ENCODE measurements at places on chromosomes 2 and 18.

DNA sequence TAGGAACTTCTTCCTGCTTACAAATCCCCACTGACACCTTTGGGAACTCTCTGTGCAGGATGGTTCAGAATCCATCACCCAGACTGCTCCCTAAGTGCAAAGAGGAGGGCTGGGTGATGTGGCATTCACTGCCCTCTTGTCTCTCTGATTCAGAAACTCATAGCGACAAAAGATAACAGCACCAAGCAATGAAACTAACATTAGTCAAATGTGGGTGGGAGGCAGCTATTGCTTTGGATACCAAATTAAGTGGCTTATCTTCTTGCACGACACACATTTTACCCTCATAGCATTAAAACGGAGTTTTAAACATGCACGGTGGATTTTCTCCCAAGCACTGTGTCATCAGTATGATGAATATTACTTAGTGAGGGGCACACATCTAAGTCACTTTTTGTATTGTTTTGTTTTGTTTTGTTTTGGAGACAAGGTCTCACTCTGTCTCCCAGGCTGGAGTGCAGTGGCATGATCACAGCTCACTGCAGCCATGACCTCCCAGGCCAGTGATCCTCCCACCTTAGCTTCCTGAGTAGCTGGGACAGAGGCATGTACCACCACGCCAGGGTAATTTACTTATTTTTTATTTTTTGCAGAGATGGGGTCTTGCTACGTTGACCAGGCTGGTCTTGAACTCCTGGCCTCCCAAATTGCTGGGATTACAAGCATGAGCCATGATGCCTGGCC is 40.9 kb upstream of the NEB start:
- DNase-seq, result no peak

GRCh38 chr18:39846265-39846664 is 2108.8 kb upstream of the PIK3C3 start:
- DNase-seq, result no peak

GRCh38 chr2:23826040-23826439 is 100.9 kb downstream of the ATAD2B start:
- DNase-seq, result no peak

GRCh38 chr2:23662941-23663920 is 263.7 kb downstream of the ATAD2B start:
- DNase-seq, result no peak

DNA sequence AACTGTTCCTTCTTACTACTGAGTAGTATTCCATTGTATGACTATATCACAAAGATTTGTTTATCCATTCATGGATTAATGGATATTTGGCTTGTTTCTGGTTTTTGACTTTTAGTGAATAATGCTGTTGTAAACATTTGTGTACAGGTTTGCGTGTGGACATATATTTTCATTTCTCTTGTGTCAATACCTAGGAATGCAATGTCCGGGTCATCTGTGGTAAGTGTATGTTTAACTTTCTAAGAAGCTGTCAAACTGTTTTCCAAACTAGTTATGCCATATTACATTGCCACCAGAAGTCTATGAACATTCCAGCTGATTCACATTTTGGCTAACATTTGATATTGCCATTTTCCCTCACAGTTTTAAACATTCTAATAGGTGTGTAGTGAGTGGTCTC is 29.1 kb upstream of the SLC16A14 start:
- DNase-seq, result no peak

- no peak for DNase-seq
These were observed 6.7 kb downstream of the DSEL start for GRCh38 chr18:67509741-67510391.

GRCh38 chr2:162365392-162365791 is 21.5 kb downstream of the GCA start:
- no peak for DNase-seq

DNA sequence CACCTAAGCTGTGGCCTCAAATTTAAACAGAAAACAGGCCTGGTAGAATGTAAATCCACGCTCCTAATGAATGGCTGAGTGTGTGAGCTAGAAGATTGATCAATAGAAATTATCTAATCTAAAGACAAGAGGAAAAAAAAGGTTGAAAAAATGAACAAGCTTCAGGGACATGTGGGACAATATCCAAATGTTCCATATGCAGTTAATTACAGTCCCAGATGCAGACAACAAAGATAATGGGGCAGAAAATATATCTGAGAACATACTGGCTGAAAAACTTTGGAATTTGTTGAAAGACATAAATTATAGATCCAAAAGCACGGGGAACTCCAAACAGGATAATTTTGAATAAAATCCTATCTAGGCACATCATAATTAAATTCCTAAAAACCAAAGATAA is 186.7 kb upstream of the SIX2 start:
- no peak for DNase-seq

DNA sequence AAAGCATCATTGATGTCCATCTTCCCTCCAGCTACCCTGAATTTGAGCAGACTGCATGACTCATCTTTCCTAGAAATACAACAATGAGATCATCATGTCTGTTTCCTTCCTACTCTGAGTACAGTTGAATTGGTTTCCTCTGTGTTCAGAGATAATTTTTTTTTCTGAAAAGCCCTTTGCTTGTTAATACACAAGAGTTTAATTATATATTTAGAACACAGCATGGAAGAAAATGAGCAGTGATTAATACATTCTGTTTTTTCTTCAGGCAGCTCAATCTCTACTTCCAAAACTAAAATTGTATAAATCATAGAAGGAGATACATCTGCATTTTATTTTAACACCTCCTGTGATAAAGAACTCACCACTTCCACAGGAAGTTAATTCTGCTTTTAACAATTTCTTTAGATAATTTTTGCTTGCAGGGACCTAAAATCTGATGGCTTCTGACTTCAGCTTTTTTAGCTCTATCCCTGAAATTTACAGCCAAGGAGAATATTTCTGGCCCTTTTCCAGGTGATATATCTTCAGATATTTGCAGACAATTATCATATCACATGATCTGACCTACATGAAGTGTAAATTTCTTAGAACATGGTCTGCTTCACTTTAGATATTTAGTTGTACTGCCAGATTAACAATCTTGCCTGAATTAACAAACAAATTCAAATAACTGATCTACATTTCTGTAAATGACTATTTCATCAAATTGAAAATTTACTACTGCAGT is 249.0 kb downstream of the TRIB2 start:
- DNase-seq, result no peak

- DNase-seq, result no peak
These were observed 40.4 kb downstream of the VWA3B start for GRCh38 chr2:98127229-98127989.

GRCh38 chr2:126754240-126755004 is 98.5 kb downstream of the GYPC start:
- DNase-seq, result no peak

DNA sequence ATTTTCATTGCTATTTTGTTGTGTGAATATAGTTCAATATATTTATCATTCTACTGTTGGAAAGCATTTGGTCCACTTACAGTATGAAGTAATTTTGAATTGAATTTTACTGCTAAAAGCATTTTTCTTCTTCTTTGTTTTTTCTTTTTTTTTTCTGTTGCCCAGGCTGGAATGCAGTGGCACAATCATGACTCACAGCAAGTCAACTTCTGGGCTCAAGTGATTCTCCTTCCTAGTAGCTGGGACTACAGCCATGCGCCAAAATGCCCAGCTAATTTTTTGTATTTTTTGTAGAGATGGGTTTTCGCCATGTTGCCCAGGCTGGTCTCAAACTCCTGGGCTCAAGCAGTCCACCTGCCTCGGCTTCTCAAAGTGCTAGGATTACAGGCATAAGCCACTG is 2.4 kb upstream of the ETAA1 start:
- no peak for DNase-seq

DNA sequence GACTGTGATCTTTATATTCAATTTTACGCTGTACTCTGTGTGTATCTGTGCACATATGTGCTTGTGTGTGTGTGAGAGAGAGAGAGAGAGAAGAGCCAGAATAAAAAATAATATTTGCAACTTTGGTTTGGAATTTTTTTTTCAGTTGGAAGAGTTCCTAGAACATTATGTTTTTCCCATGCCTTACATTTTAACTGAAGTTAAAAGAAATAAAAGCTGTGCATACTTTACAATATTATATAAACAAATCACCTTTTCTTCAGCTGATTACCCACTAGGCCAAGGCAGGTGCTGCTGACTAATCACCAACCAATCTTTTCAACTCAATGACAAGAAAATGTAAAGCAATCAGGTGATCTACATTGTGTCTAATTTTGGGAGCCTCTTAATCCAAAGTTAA is 366.3 kb downstream of the NYAP2 start:
- DNase-seq, result no peak

- no peak for DNase-seq
These were observed 55.7 kb upstream of the ITM2C start for GRCh38 chr2:230809015-230809414.

GRCh38 chr2:105473011-105473410 is 74.2 kb upstream of the FHL2 start:
- no peak for DNase-seq

GRCh38 chr2:75476761-75477160 is 84.0 kb downstream of the EVA1A start:
- DNase-seq, result no peak

GRCh38 chr2:95061119-95061512 is 35.6 kb downstream of the MAL start:
- DNase-seq, result no peak

DNA sequence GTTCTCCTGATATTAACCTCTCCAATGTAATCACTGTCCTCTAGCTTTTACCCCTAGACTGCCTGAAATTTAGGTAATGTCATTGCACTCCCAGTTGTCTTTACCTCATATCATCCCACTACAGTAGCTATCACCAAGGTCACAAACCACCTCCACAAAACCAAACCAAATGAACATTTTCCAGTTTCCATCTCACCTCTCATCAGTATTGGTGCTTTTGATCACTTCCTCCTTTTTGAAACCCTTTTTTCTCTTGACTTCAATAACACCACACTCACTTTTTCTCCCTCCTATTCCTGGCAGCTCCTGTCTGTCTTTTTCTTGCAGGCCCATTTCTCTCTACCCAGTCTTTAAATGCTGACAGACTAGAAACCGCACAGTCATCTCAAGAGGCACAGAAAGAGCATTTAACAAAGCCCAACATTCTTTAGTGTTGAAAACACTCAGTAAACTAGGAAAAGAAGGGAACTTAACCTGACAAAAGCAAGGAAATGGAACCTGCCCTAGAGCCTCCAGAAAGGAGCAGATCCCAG is 95.9 kb upstream of the SIX2 start:
- no peak for DNase-seq

DNA sequence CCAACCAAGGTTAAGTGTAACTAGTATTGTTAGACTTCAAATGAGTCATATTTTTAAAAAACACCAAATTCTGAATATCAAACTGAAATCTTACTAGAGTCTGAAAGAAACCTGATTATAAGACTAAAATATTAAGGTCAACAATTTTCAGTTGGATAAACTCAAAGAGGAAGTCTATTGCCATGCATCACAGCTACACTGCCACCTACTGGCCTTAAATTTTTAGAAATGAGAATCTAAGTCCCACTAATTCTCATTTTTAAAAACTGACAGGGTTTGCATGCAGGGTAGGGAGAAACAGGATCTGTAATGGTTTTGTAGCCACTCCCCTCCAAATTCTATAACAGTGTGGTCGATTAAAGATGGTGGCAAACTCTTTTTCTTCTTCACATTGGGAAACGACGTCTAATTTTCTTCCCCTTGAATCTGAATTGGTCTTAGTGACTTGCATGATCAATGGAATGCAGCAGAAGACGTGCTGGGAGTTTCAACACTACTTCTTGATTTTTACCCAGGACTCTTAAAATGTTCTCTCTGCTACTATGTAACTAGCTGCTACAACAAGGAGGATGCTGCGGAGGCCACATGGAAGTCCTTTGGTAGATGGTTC is 176.1 kb upstream of the SESTD1 start:
- DNase-seq, result no peak

GRCh38 chr18:60018618-60019462 is 119.0 kb downstream of the PMAIP1 start:
- DNase-seq, result no peak

- DNase-seq, result no peak
These were observed 56.5 kb downstream of the EMX1 start for GRCh38 chr2:72973566-72974435.

GRCh38 chr2:221529943-221530652 is 42.0 kb downstream of the EPHA4 start:
- no peak for DNase-seq

GRCh38 chr2:239881031-239881471 is 144.1 kb downstream of the NDUFA10 start:
- DNase-seq, result no peak

- no peak for DNase-seq
These were observed 45.5 kb upstream of the CAVIN2 start for GRCh38 chr2:191892391-191892790.

DNA sequence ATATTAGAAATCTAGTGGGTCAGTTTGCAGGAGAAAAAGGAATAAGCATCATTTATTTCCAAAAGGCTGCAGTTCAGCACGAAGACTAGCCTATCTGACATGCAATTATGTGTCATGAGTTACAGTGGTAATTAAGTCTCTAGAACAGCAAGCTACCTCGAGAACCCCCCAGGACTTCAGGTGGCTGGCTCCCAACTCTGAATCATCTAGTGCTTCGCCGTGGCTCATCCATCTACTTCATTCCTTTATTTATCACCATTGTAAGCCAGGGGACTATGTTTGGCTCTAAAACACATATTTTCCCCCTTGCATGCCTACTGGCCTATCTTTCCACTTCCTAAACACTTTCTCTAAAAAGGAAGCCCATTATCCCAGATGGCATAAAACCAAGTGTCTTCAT is 121.6 kb downstream of the TXNL1 start:
- no peak for DNase-seq

DNA sequence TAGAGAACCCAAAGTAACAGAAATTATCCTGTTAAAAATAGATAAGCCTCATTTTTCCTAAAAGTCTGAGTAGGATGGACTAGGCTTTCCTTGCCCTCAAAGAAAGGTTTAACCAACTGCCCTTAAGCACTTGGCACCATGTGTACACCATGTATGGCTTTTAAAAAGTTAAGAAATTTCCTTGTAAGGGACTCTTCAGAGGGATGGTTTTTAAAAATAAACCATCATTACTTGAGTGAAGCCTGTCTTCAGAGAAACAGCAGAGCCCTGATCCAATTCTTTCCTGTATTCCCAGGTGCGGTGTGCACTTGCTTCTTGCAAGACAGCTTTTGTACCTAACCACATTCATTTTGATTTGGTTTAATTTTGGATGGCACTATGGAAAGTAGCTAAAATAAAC is 1.1 kb upstream of the NEMP2 start:
- no peak for DNase-seq

Data from stimulated activated CD8-positive, alpha-beta memory T cell treated with anti-CD3 and anti-CD28 coated beads, Interleukin-15, amount 100 ng/mL, for 4 hours (primary cell).